ENCODE measurements at places on chromosomes 4 and X.

- no peak for DNase-seq
These were observed 313.5 kb upstream of the IRS4 start for GRCh38 chrX:109049903-109050302.

- DNase-seq: no peak
These were observed 2.7 kb downstream of the NALF2 start for GRCh38 chrX:69506617-69507499.

DNA sequence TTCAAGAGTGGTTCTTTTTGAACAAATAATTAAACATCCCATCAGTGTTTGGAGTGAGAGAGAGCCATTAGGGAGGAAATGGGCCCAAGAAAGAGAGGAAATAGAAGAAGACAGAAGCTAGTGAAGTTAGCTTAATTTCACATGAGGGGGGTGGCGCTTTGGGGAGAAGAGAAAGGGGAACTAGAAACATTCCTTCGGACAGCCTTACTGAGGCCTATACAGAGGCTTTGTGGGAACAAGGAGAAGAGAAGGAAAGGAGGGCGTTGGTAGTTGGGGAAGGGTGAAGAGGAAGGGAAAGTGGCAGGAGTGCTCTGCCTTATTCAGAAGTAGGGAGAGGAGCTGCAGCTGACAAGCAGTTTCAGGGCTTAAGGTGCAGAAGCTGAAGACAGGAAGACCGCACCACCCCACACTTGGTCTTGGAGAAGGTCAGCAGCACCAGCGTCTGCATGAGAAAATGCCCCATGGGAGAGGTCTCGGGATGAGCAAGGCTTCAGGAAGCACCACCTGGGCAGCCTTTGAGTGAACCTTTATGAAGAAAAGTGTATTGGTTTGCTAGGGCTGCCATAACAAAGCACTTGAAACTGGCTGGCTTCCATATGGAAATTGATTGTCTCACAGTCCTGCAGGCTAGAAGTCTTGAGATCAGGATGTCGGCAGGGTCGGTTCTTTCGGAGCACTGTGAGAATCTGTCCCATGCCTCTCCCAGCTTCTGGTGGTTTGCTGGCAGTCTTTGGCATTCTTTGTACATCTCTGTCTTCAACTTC lies 85.1 kb downstream of the KIT start:
- DNase-seq: no peak

DNA sequence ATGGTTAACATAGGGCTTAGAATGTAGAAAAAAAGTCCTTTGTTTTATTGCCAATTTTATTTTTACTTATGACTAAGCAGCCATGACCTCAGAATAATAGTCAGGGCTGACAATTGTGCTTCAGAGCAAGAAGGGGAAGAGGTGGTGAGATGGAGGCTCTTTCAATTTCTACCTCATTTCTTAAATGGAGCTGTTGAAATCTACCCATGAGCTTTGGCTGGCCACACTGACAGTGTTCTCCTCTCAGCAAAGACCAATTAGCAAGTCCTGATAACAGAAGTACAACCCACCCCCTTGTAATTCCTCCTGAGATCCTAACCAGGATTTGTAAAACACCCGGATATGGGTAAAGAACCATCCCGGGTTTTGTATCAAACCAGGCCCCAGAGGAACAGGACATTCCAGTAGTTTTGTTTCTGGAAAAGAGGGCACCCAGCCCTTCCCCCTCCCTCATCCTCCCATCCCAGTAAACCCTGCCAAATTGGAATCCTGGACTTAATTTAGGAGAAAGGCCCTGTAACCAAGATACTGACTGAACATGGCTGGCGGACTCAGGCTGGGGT lies at the start of gene HEPH:
HEPH (plus strand) TSS at position 399 of the 563 bp plus-strand sequence. CDS start 6,324 bp downstream, outside the sequence.
- DNase-seq: no peak

DNA sequence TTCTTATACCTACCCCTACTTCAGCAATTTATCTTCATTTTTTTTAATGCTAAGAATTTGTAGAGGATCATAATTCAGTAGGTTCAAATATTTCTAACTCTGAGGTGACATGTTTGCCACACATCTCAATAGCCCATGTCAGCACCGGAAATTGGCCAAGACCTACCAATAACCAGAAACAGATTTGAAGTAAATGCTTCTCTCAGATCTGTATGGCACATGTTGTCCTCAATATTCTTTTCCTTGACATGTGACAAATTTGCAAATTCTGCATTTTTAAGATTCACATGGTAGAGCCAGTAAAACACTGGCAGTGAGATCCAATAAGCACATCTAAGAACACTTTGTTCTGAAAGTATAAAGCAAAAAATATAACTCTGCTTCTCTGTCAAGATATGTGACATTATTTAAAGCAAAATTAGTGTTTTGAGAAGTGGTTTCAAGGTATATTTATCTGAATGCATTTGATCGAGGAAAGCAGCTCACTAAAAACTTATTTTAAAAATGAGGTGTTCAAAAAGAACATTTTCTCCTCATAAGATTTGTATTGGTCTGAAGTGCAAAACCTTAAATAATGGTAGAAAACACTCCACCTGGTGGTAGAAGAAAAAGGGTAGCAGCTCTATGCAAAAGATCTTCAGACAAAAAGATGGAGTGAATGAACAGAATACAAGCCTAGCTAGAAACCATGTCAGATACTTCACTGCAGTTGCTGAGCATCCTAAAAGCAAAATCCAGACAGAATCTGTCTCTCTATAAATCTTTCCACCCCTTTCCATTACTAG lies 513.8 kb upstream of the FAM241A start:
- peak; percentile 30 for DNase-seq

GRCh38 chr4:14844061-14844460 lies 158.2 kb upstream of the CPEB2 start:
- DNase-seq: no peak

Measured in NCI-H2227 treated with DMSO at 0.1 percent for 48 hours (cell line).